ENCODE measurements at places on chromosomes 5 and 9. TPM values are rescaled to one million over a fixed set of nuclear protein-coding genes. Genes with fewer than 3 reads are reported as not detected.

DNA sequence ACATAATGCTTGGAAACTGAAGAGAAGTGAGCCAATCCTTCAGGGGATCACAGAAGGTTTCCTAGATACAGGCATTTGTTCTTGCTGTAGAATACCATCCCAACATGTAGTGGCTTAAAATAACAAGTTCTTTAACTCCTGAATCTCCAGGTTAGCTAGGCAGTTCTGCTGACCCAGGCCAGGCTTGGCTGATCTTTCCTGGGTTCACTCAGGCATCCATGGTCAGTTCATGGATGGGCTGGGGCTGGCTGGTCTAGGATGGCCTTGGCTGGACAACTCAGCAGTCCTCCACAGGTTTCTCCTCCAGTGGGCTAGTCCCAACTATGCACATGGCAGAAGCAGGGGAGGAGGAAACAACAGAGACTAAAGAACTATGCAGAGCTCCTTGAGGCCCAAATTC lies 37.4 kb upstream of the DENND1A start:
- peaks cover 68% of the 10 kb centered on the region for H3K27me3 ChIP-seq
- no peaks in the 10 kb centered on the region for H3K36me3 ChIP-seq
- H3K27ac ChIP-seq, result no peak overlapping the region
- no peak for DNase-seq
- H3K4me3 ChIP-seq, result no peak overlapping the region

GRCh38 chr9:17725399-17726010 lies 146.6 kb downstream of the SH3GL2 start:
- H3K4me3 ChIP-seq, result no peak overlapping the region
- H3K27ac ChIP-seq, result no peak overlapping the region
- no peaks in the 10 kb centered on the region for H3K27me3 ChIP-seq
- H3K4me1 ChIP-seq, result no peaks in the 10 kb centered on the region
- no peak for DNase-seq

GRCh38 chr9:84303061-84303460 lies 37.5 kb downstream of the SLC28A3 start:
- H3K4me3 ChIP-seq, result no peak overlapping the region
- H3K4me1 ChIP-seq, result no peaks in the 10 kb centered on the region
- DNase-seq, result no peak
- no peak overlapping the region for H3K27ac ChIP-seq

GRCh38 chr5:133668458-133668857 lies 56.1 kb upstream of the FSTL4 start:
- DNase-seq, result no peak
- no peaks in the 10 kb centered on the region for H3K36me3 ChIP-seq
- H3K27ac ChIP-seq, result no peak overlapping the region
- H3K27me3 ChIP-seq, result no peaks in the 10 kb centered on the region
- peaks cover 28% of the 10 kb centered on the region for H3K4me1 ChIP-seq

- H3K27ac ChIP-seq, result no peak overlapping the region
- H3K36me3 ChIP-seq, result no peaks in the 10 kb centered on the region
- no peaks in the 10 kb centered on the region for H3K27me3 ChIP-seq
- H3K4me1 ChIP-seq, result no peaks in the 10 kb centered on the region
- DNase-seq, result no peak
These were observed 1026.9 kb downstream of the PTPRD start for GRCh38 chr9:9585920-9586319.

The PCDH12 gene
- not detected for total RNA-seq

The SLC6A19 gene
- total RNA-seq, result not detected

The DBH gene
- not detected for total RNA-seq

All from PC-9 (cell line).